ENCODE measurements at places on chromosomes 3 and 15.

DNA sequence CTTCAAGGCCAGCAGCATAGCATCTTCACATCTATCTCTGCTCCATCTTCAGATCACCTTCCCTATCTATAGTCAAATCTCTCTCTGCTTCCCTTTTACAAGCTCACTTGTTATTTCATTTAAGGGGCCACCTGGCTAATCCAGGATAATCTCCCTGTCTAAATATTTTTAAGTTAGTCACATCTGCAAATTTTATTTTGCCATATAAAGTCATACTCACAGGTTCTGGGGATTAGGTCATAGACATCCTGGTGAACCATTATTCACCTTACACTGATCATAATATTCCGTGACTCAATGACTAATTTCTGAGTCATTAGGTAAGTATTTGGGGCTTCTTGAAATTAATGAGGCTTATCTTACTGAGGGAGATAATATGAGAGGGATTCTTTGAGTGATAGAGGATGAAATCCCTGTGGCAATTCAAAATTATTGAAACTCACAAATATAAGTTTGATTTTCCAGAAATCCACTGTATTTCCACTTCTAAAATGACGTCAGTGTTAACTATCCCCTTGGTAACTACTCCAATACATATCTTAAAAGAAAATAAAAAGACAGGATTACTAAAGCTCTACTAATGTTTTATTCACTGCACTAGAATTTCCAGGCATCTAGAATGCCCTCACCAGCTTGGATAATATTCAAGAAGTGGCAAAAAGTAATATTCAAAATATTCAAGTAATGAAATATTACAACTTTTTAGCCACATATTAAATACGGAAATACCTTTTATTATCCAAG is 93.7 kb upstream of the RBMS3 start:
- DNase-seq: peak; percentile 92

GRCh38 chr3:90221900-90222299 is 1114.5 kb downstream of the EPHA3 start:
- DNase-seq: no peak

DNA sequence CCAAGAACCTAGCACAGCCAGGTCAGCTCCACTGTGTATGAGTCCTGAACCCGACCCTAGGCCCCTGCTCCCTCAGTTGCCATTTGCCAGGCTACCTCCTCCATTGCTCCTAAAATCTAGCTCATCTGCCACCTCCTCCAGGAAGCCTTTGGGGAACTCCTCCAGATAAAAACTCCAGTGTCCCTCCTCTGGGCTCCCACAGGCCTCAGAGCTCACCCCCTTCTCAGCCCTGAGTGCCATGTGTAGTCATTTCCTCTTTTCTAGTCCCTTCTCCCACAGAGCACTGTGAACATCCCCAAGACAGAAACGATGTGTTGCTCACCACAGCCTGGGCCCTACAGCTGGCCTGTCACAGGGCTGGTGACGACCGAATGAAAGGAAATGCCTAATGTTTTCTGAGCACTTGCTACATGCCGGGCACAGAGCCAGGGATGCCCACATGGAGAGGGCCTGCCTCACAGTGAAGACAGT is 61.0 kb downstream of the IQSEC1 start:
- peak; percentile 72 for DNase-seq

- DNase-seq: no peak
These were observed 115.5 kb downstream of the EBLN2 start for GRCh38 chr3:73176941-73177340.

DNA sequence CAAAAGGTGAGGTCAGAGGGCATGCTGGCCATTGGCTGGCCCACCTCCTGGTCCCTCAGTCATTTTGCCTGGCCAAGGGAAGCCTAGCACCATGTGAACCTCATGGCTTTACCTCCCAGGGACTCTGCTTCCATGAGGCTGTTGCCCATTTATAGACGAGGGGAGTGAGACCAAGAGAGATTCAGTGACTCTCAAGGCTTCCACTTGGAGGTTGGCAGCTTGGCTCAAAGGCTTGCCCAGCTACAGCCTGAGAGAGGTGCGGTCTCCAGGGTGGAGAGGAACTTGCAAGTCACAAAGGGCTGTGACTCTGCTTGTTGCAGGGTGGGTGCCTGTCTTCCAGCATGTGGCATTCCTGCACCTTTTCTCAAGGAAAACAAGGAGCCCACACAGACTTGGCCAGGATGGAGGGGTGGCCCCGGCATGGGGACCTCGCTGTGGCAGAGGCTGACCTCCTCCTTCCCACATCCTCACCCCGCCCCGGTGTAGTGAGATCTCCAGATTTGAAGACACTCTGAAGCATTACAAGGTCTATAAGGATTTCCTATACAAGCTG is 24.5 kb downstream of the CFAP100 start:
- no peak for DNase-seq

DNA sequence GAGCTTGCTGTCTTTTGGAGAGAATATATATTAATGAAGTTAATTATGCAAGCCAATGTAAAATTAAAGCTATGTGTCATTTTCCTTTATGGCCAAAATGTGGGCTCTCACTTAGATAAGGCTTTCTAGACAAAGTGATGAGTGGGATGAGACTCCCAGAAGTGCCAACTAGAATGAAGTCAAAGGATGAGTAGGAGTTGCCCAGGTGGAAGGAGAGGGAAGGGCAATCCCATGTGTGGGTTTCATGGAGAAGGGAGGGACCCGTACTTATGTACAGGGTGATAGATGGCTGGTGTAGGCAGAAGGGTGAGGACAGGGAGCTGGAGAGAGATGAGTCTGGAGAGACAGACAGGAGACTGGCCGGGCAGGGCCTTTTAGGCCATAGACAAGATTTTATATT is 239.2 kb downstream of the THRB start:
- no peak for DNase-seq

- peak; percentile 36 for DNase-seq
These were observed 9.4 kb upstream of the SACM1L start for GRCh38 chr3:45679805-45680204.

- DNase-seq: no peak
These were observed 36.0 kb downstream of the SLC25A26 start for GRCh38 chr3:66256806-66257205.

GRCh38 chr3:66520724-66521123 is 19.9 kb upstream of the LRIG1 start:
- DNase-seq: peak; percentile 40

DNA sequence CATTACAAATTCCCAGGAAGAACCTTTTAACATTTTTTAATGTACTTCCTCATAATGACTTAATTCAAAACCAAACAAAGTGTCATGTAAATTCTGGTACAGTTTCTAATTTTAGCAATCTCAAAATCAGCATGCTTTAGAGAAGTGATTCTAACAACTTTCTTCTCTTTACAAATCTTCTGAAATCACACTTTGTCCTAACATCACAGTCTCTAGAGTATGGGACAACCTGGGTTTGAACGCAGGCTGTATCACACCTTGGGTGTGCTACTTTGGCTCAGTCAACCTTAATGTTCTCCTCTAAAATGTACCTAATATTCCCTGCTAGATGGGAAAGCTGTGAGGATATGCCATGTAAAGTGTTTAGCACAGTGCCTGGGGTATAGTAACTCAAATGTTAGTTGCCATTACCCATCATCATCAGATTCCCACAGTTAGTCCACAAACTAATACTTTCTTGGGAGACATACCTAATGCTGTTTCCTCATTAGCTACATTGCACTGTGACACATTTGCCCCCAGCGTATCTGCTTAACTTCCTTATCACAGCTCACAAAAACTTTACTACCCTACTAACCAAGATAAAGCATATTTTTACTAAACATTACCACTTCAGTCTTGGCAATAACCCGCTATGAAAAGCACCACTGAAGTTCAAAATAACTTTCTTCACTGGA is 3.1 kb downstream of the TSPAN3 start:
- DNase-seq: no peak
